ENCODE measurements at places on chromosomes 7 and 10.
A peak's percentile ranks its signal among the peaks of the same experiment; 100 is the strongest.

DNA sequence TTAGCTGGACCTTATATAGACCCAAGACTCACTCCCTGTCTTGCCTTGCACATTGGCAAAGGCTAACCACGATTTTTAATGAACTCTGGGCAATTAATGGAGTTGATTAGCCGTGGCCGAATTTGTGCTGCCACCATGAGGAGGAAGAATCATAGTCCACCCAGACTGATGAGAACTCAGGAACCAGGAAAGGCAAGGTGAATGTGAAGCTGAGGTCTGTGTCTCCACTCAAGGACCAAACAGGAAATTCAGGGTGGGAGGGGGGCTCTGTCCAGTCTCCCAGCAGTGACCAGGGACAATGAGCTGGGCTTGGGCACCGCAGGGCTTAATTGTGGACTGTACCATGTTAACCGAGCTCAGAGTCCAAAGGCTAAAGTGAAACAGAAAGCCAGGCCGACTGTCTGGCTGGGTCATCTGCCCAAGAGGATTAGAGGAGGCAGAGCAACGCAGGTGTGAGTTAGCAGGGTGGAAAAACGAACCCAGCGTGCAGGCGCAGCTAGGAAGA lies 127.0 kb upstream of the JCAD start:
- H3K4me3 ChIP-seq: no peak overlapping the region
- no peaks in the 10 kb centered on the region for H3K27me3 ChIP-seq
- peak overlapping the region; percentile 29 for H3K27ac ChIP-seq
- no peak for DNase-seq

- H3K27me3 ChIP-seq: no peaks in the 10 kb centered on the region
- no peak overlapping the region for H3K27ac ChIP-seq
- H3K4me1 ChIP-seq: peaks cover 16% of the 10 kb centered on the region
- no peak for DNase-seq
- no peak overlapping the region for H3K4me3 ChIP-seq
Observed at GRCh38 chr7:105830405-105831301, 45.7 kb downstream of the ATXN7L1 start.

- no peaks in the 10 kb centered on the region for H3K27me3 ChIP-seq
- no peak for DNase-seq
- no peak overlapping the region for H3K27ac ChIP-seq
- H3K36me3 ChIP-seq: no peaks in the 10 kb centered on the region
- no peak overlapping the region for H3K4me3 ChIP-seq
Observed at GRCh38 chr10:56583316-56583715, 222.3 kb upstream of the ZWINT start.

GRCh38 chr7:15131661-15132060 lies 229.1 kb upstream of the DGKB start:
- H3K27ac ChIP-seq: no peak overlapping the region
- H3K27me3 ChIP-seq: no peaks in the 10 kb centered on the region
- H3K4me3 ChIP-seq: no peak overlapping the region
- DNase-seq: no peak

- peaks cover 72% of the 10 kb centered on the region for H3K27me3 ChIP-seq
- peaks cover 8% of the 10 kb centered on the region for H3K36me3 ChIP-seq
- peak; percentile 72 for DNase-seq
- H3K4me3 ChIP-seq: peak within 1 kb of the TSS; percentile 89
Observed at GRCh38 chr10:17454161-17455014, at the start of gene ST8SIA6. Gene ST8SIA6 (minus strand): TSS chr10:17454595. CDS start chr10:17454255, 340 bp downstream.

- H3K27me3 ChIP-seq: no peaks in the 10 kb centered on the region
- H3K36me3 ChIP-seq: no peaks in the 10 kb centered on the region
- H3K27ac ChIP-seq: no peak overlapping the region
- H3K4me3 ChIP-seq: no peak overlapping the region
Observed at GRCh38 chr7:71627651-71628050, 495.7 kb downstream of the GALNT17 start.

- peak overlapping the region; percentile 35 for H3K27ac ChIP-seq
- H3K4me3 ChIP-seq: no peak overlapping the region
- no peak for DNase-seq
Observed at GRCh38 chr7:39971924-39972323, 21.9 kb downstream of the CDK13 start.

DNA sequence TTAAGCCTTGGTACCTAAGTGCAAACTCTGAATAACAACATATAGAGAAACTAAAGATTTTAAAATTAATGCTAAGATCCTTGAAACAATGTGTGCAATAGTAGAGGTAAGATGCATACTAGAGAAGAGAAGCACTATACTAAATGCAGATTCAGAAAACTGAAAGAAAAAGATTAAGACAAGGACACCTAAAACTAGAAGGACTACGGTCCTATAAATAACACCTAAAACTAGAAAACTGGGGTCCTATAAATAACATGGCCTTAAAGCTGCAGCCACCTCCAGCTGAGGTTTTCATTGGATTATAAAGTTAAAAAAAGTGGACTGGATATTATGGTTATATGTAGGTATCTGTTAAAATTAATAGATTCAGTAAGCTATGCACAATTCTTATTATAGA lies 320.9 kb downstream of the IPMK start:
- no peak for DNase-seq
- H3K27me3 ChIP-seq: no peaks in the 10 kb centered on the region
- H3K27ac ChIP-seq: no peak overlapping the region
- H3K4me1 ChIP-seq: no peaks in the 10 kb centered on the region
- no peak overlapping the region for H3K4me3 ChIP-seq

GRCh38 chr10:500876-501275 lies 188.6 kb downstream of the DIP2C start:
- H3K36me3 ChIP-seq: peaks cover 7% of the 10 kb centered on the region
- H3K27me3 ChIP-seq: no peaks in the 10 kb centered on the region
- peaks cover 40% of the 10 kb centered on the region for H3K4me1 ChIP-seq

- H3K4me3 ChIP-seq: no peak overlapping the region
- no peak overlapping the region for H3K27ac ChIP-seq
- H3K4me1 ChIP-seq: no peaks in the 10 kb centered on the region
- peaks cover 3% of the 10 kb centered on the region for H3K27me3 ChIP-seq
Observed at GRCh38 chr7:23713285-23714149, 3.5 kb downstream of the STK31 start.

- peaks cover 2% of the 10 kb centered on the region for H3K27me3 ChIP-seq
- H3K27ac ChIP-seq: no peak overlapping the region
- DNase-seq: no peak
- H3K36me3 ChIP-seq: no peaks in the 10 kb centered on the region
- peaks cover 43% of the 10 kb centered on the region for H3K4me1 ChIP-seq
Observed at GRCh38 chr10:72323771-72324191, 30.9 kb downstream of the DNAJB12 start.

GRCh38 chr10:124745673-124746072 lies 1.5 kb upstream of the FAM53B start:
- peak overlapping the region; percentile 91 for H3K4me3 ChIP-seq
- H3K27me3 ChIP-seq: no peaks in the 10 kb centered on the region
- peaks cover 35% of the 10 kb centered on the region for H3K4me1 ChIP-seq
- peak overlapping the region; percentile 91 for H3K27ac ChIP-seq
- no peaks in the 10 kb centered on the region for H3K36me3 ChIP-seq
- DNase-seq: no peak

GRCh38 chr7:102288285-102288930 lies 1.7 kb downstream of the SH2B2 start:
- DNase-seq: no peak
- H3K27me3 ChIP-seq: no peaks in the 10 kb centered on the region
- H3K4me1 ChIP-seq: peaks cover 25% of the 10 kb centered on the region
- peak overlapping the region; percentile 63 for H3K27ac ChIP-seq
- H3K4me3 ChIP-seq: peak overlapping the region; percentile 82

DNA sequence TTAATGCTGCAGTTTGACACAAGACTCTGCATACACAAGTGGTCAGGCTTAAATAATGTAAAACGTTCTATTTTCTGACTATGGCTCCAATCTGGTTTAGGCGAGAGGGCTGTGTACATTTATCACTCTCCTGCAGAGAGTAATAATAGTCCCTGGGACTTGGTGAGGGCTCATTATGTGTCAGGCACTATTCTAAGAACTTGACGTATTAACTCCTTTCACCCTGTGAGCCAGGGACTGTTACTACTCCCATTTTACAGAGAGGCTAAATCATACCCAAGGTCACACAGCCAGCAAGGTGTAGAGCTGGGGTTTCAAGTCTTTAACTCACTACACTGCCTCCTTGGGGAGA lies 187.2 kb upstream of the LYZL2 start:
- H3K27ac ChIP-seq: peak overlapping the region; percentile 31
- DNase-seq: no peak
- no peaks in the 10 kb centered on the region for H3K36me3 ChIP-seq
- H3K27me3 ChIP-seq: no peaks in the 10 kb centered on the region
- H3K4me1 ChIP-seq: peaks cover 67% of the 10 kb centered on the region
- H3K4me3 ChIP-seq: no peak overlapping the region

GRCh38 chr10:67884313-67884841 lies at the start of gene SIRT1:
Gene SIRT1 (plus strand): TSS chr10:67884656. CDS start chr10:67884722, 66 bp downstream.
- peaks cover 19% of the 10 kb centered on the region for H3K36me3 ChIP-seq
- peak; percentile 98 for DNase-seq
- peaks cover 4% of the 10 kb centered on the region for H3K4me1 ChIP-seq
- no peaks in the 10 kb centered on the region for H3K27me3 ChIP-seq

- H3K4me1 ChIP-seq: peaks cover 22% of the 10 kb centered on the region
- H3K36me3 ChIP-seq: peaks cover 4% of the 10 kb centered on the region
- H3K27me3 ChIP-seq: peaks cover 6% of the 10 kb centered on the region
- H3K4me3 ChIP-seq: peak overlapping the region; percentile 93
- DNase-seq: no peak
Observed at GRCh38 chr7:44201813-44202212, 1.0 kb downstream of the YKT6 start.

DNA sequence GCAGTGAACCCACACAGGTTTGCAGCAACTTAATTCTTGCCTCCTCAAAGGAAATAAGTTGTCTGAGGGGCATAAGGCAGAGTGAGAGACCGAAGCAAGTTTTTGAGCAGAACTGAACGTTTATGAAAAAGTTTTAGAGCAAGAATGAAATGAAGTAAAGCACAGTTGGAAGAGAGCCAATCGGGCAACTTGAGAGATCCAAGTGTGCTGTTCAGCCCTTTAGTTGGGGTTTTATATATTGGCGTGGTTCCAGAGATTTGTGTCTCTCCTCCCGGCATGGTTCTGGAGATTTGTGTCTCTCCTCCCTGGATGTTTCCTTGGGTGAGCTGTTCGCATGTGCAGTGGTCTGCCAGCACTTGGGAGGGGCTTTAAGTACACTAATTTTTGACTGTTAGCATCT lies 141.4 kb upstream of the DGKB start:
- H3K27ac ChIP-seq: no peak overlapping the region
- H3K36me3 ChIP-seq: no peaks in the 10 kb centered on the region
- no peaks in the 10 kb centered on the region for H3K4me1 ChIP-seq
- no peaks in the 10 kb centered on the region for H3K27me3 ChIP-seq
- H3K4me3 ChIP-seq: no peak overlapping the region

DNA sequence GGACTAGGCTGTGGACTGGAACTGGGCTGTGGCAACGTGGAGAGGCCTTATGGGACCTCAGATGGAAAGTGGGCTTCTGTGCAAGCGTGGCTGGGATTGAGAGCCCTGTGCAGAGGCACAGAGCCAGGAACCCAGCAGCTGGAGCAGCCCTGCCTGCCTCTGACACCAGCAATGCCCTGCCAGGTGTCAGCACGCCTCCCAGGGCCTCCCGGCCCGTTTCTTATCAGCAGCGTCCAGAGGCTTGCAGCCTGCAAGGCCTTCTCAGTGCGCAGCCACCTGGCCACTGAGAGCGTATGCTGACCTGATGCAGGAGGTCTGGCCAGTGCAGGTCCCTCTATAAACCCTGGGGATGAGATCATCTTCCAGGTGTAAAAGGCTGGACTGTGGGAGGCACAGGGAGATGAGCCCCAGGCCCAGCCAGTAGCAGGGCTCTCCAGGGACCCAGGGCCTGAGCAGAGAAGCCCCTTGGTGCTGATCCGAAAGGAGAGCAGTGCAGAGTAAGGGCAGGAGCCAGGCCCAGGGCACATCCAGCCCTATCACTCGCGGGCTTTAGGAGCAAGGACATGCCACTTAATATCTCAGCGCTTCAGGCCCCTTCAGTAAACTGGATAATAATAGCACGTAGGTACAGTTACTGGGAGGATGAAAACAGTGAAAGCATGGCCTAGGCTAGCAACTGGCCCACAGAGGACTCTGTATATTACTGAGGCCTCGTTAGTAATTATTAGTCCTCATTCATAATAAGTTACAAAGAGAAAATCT lies 38.8 kb upstream of the ANTXRL start:
- no peak overlapping the region for H3K4me3 ChIP-seq
- H3K4me1 ChIP-seq: no peaks in the 10 kb centered on the region
- H3K27ac ChIP-seq: no peak overlapping the region
- H3K27me3 ChIP-seq: no peaks in the 10 kb centered on the region

DNA sequence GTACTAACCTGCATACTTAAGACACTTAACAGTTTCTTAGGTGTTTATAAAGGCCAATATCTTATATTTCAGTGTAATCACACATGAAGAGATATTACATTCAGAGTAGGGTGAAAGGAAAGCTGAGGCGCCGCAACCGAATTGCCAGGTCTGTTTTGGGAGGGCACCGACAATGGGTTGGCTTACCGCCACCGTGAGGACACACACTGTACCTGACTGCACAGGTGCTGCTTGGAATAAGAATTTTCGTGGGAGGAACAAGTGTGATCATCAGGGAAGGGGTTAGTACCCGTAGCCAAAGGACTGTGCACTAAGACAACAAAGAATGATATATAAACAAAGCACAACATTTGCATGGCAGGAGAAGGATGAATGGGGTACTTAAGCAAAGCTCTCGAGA lies 591.8 kb downstream of the SUGCT start:
- no peak overlapping the region for H3K4me3 ChIP-seq
- no peak for DNase-seq
- peaks cover 16% of the 10 kb centered on the region for H3K4me1 ChIP-seq

DNA sequence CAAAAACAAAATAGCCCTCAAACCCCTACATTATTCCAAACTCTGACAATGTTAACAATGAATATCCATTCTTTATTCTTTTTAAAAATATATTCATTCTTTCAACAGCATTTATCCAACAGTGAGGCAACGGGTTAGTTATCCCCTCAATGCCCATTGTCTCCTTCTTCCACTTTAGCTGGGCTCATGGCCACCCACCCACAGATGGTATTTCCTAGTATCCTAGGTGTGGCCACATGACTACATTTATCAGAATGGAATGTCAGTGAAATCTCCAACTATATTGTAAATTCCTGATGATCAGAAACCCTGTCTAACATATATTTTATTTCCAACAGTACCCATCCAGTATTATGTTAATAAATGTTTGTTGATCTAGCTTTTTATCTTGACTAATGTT lies 13.6 kb downstream of the HOXA1 start:
- DNase-seq: no peak
- H3K4me1 ChIP-seq: peaks cover 12% of the 10 kb centered on the region
- no peaks in the 10 kb centered on the region for H3K36me3 ChIP-seq
- no peak overlapping the region for H3K4me3 ChIP-seq
- peak overlapping the region; percentile 91 for H3K27ac ChIP-seq
- no peaks in the 10 kb centered on the region for H3K27me3 ChIP-seq

DNA sequence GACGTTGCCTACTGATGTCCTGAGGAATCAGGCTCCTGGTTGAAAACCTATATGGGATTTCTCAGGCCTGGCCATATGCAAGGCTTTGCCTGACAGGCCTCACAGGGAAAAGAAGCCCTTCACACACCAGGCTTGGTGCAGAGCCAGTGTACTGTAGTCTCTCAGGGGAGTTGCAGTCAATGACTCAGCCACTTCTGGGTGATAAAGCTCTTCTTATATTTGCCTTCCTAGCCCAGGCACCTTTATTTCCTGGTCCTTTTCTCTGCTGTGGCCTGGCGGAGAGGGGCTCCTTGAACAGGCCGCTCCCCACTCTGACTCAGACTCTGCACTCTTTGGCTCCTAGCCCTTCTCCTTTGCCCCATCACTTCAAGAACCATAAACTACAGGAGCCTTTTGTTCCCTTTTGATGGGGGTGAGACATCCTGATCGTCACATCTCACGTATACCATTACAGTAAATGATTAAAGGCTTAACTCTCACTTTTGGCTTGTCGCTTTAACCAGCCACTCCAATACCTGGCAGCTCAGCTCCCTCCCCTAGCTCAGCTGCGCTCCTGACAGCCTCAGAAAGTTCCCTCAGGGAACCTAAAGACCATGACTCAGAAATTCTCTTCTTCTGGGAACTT lies 33.5 kb downstream of the DPY19L1 start:
- DNase-seq: no peak
- H3K36me3 ChIP-seq: peaks cover 16% of the 10 kb centered on the region
- H3K4me1 ChIP-seq: peaks cover 14% of the 10 kb centered on the region
- peak overlapping the region; percentile 70 for H3K27ac ChIP-seq
- H3K27me3 ChIP-seq: no peaks in the 10 kb centered on the region

Data from type B pancreatic cell (in vitro differentiated cells).